Left forelimb (tissue), 1 donor: ENCODE measurements at places on chromosomes 7 and 10.
A peak's percentile ranks its signal among the peaks of the same experiment; 100 is the strongest.

DNA sequence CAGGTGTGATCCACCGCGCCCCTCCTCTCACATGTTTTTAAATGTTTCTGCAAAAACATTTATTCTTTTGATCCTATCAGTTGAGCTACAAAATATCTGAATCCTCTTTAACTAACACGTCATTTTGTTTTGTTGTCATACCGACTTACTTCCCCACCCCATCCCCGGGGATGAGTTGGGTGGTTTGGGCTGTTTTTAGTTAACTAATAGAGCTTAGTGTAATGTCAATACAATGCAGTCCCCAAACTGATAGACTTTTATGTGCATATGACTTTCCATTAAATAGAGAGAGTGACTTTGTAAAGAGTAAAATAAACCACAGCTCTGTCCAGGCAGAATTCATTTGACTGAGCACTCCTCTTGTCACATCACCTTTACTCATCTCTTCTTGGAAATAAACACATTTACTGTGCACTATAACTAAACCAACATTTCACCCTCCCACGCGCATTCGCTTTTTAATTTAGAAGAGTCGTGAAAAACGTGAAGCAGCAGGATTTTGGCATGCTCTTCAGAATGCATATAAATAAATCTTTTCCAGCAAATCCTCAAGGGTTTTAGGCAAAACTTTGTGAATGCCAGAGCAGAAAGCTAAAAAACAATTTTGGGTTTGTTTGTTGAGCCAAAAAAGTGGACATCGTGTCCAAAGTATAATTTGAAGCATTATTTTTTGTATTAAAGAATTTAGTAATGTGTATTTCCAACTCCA, 187.4 kb upstream of the MGMT start:
- DNase-seq: no peak

- DNase-seq: no peak
These were observed 115.0 kb downstream of the DGKB start for GRCh38 chr7:14787551-14787950.

GRCh38 chr7:155267023-155267422, 30.7 kb upstream of the INSIG1 start:
- no peak for DNase-seq

DNA sequence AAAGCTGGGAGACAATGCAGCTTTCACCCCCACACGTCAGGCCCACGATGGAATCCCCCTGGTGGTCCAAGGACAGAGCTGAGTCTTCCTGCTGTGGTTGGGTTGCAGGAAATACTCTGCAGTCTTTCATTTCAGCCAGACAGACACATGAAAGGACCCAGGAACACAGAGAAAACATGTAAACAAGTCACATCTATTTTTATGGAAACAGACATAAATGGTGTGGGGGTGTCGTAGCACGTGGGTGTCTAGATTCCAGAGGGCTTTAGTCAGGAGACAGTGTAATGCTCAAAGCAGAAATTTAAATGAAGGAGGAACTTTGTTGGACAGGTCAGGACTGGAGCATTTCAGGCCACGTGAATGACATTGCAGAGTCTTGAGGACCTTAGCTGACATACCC, 444.6 kb downstream of the SUGCT start:
- DNase-seq: no peak

DNA sequence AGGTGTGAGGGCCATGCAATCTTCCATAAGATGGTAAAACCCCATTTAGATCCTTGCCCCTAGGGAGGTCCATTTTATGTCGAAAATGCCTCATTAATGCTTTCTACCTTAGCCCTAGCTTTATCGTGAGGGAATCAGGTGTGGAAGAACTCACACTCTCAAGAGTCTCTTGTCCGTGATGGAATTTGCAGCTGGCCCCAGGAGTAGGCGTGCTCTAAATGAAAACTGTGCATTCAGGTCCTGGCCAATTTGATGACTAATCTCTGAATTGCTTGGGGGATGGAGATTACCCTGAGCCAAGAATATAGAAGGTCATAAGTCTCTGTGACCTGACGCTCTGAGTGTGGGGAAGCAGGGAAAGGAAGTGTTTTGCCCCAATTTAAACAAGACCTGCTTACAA, 6.6 kb downstream of the C10orf90 start:
- DNase-seq: no peak

DNA sequence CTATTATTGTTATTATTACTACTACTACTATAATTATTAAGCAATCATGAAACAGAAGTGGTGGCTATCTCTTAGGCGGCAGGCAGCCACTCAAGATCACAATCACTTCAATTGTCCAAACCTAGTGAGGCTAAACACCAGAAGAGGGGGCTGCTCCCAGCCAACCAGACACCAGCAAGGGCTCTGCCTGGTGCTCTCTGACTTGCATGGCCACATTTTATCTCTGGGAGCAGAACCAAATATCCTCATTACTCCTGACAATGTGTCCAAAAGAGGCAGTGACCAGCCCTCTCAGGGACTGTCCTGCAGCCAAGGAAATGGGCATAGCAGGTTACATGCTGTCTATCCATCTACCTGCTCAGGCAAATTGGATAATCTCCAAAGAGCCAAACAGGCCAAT, 187.4 kb upstream of the PDE1C start:
- no peak for DNase-seq

- no peak for DNase-seq
These were observed 39.9 kb downstream of the BTBD16 start for GRCh38 chr10:122311051-122311410.

DNA sequence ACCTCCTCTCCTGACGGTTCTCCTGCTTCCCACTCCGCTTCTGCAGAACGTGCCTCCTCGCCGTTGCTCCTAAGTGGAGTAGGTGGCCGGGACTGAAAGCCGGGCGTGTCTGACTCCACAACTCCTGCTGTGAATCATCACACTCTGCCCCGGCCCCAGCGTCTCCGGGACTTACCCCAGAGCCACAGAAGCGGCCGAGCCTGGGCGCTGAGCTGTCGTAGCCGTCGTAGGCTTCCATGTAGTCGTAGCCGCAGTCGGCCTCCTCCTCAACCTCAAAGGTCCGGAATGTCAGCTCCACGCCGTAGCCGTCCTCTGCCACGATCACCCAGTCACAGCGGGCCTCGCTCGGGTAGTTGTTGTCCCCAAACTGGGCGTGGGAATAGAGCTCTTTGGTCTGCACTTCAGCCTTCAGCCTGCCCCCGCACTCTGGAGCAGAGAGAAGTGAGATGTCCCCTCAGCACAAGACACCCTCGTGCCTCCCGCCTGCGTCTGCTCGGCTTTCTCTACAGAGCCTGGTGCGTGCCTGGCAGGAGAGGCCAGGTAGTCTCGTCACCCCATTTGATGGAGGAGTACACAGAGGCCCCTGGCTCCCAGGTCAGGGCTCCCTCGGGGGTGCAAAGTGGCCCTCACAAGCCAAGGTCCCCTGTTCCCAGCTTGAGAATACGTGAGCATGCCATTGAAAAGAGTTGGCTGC, 11.2 kb upstream of the OPALIN start:
- peak; percentile 53 for DNase-seq

DNA sequence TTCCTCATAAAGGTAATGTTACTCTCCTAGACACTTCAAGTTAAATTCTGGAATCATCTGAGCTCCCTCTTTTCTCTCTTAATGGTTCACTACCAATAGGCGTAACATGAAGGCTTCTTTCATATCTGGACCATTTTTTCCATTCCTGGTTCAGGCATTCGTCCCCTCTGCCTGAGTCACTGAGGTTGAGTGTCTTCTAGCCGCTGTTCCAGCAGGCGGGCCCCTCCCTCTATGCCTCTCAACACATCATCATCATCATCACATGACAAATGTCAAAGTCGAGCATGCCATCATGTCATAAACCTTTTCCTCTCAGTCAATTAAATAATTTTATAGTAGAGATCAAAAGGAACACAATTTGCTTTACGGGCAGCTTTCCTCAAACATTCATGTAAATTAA, 168.9 kb upstream of the ASAH2 start:
- DNase-seq: no peak

DNA sequence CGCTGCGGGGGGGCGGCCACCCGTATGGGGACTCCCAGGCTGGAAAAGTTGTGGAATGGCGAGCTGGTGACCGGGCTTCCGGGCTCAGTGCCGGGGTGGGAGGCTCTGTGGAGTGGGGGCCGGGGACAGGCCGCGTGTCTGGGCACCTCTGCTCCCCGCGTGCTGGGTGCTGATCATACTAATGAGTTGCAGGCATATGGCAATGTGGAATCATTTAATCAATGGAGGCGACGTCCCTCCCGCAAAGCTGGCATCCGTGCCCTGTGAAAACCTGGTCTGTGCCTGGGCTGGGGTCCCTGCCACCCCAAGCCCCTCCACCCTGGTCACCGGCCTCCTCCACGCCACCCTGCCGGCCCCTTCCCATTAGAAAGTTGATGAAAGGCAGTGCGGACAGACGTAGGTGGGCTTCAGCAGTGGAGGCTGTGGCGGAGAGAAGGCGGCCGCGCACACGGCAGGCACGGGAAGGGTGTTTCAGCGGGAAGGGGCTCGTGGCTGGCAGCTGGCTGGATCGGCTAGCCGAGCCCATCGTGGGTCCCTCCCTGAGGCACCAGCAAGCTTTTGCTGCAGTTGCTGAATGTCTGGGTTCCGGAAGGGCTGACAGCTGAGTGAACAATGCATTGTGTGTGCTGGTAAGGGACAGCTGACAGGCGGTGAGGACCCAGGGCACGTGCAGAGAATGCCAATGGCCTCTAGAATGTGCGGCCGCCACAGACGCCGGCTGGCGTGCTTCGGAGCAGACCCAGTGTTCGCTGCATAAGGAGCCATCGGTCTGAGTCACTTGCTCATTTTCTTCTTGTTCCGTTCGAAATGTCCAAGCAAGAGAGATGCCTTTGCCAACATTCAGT, 1.5 kb downstream of the ADGRA1 start:
- no peak for DNase-seq

GRCh38 chr7:19708397-19709248, at the start of gene POLR1F:
Gene POLR1F (minus strand): TSS chr7:19709037. CDS start chr7:19709016, 21 bp downstream.
- DNase-seq: peak; percentile 94

GRCh38 chr7:134910214-134910890, 76.0 kb upstream of the AGBL3 start:
- DNase-seq: no peak

DNA sequence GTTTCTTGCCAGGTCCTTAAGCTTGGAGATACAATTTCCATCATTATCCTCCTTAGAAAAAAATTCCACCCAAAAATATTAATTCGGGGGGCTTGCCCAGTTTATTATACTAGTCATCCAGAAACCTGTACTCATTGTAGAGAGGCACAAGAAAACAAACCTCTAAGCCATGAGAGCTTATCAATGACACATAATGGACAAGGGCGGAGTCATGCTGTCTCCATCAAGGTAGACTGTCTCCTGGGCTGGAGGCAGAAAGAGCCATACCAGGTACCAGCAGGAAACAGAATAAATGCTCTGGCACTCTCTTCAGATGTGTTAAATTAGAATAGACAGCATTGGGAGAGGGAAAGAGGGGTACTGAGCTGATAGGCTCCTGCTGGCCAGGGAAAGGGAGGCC, 69.8 kb upstream of the GSDME start:
- DNase-seq: no peak

DNA sequence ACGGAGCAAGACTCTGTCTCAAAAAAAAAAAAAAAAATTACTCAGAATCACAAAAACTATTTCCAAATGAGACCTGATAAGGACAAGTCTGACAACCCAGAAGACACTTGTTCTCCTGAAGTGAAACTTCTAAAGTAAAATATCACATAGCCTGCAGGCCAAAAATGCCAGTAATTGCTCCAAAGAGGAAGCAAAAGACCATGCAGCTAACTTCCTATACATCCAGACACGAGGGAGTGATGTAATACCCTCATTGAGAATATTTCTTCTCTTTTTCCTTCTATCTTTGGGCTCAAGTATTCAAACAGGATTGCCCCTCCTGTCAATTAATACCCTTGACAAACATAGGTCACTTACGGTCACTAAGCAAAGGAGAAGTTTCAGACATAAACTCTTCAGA, 31.2 kb downstream of the ARMH3 start:
- DNase-seq: no peak

- no peak for DNase-seq
These were observed 312.7 kb upstream of the IGFBP3 start for GRCh38 chr7:46233585-46234329.

DNA sequence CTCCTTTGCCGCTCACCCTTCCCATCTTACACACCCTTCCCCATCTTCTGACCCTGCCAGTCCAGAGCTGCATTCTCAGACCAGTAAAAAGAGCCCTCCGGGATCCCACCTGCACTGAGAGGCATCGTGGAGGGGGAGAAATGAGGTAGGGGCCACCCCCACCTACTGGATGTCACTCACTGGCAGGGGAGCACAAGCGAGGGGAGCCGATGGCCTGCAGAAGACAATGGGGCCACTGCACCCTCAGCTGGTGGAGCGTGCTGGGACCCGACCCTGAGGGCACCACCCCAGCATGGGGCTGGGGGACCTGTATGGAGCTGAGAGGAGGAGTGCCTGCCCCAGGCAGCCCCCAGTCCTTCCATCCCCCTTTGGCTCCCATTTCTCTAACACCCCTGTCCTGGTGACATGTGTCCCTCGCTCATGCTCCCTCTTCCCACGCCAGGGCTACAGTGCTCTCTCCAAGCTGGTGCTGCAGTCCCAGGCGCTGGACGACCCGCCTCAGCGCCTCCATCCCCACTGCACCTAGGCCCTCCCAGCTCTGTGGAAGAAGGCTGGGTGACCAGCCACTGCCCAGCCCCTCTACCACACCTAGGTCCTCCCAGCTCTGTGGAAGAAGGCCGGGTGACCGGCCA, 49.8 kb downstream of the RASGEF1A start:
- no peak for DNase-seq

DNA sequence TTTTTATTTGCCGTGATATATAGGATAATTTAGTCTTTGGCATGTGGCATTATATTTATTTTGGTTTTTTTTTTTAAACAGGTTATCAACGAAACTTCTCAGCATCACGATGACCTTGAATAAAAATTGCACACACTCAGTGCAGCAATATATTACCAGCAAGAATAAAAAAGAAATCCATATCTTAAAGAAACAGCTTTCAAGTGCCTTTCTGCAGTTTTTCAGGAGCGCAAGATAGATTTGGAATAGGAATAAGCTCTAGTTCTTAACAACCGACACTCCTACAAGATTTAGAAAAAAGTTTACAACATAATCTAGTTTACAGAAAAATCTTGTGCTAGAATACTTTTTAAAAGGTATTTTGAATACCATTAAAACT, 9.1 kb downstream of the VIM start:
- no peak for DNase-seq

GRCh38 chr7:83005410-83005809, 157.3 kb downstream of the PCLO start:
- no peak for DNase-seq

- peak; percentile 77 for DNase-seq
These were observed 123.9 kb downstream of the COL26A1 start for GRCh38 chr7:101486433-101487104.

- DNase-seq: no peak
These were observed 12.0 kb downstream of the SEC24C start for GRCh38 chr10:73756183-73756582.
